ENCODE measurements at places on chromosomes 12 and 14.

DNA sequence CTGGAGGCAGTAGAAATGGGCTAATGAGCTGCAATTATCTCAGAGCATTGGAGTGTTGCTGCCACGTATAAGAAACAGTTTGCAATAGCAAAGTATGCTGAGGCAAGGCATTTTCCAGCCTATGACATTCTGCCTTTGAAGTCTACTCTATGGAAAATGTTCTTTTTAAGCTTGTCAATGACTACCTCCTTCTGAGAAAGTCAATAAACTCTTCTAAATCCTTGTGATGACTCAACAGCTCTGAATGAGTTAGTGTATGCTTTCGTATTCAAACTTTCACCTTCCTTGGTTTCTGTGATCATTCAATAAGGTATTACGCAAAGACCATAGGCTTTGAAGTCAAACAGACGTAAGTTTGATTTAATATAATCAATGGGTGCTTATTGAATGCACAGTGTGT, 111.2 kb downstream of the CAPZA3 start:
- DNase-seq = no peak

- no peak for DNase-seq
Measured at GRCh38 chr12:131980263-131980662, 30.5 kb downstream of the EP400 start.

DNA sequence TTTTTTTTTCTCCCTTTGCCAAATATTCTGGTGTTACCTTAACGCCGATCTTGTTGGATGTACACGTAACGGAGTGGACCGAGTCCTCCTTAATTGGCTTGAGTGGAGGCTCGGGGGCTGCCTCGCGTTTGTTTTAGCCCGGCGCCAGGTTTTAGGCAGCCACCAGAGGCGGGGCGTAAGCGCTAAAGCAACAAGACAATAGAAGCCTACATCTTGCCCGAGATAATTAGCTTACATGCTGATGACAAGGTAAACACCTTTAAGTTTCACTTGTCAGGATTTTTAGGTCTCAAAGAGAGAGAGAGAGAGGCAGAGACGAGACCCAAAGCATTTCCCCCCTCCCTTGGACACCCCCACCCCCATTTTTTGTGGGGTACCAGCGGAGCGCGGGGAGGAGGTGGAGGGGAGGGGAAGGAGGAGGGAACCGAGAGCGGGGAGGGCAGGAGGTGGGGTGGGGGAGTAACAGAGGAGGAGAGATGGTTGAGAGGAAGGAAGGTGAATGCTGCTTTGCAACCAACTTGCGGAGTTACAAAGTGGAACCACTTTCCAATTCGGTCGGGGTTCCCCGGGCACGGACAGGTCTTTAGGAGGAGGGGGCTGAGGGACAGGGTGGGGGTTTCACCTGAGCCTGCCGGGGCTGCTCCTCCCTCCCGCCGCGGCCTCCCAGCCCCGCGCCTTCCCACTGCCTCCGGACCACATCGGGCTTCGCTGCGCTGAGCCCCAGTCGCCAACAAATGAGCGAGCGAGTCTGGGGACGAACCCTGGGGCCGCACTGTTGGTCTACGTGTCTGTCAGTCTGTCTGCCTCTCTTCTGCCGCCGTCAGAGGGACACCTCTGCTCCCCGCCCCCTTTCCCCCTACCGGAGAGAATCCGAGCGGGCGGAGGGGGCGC, at the start of gene NKX2-1:
Gene NKX2-1 (minus strand): TSS at position 802 of the 891 bp plus-strand sequence. CDS start 103 bp downstream, at position 699.
- DNase-seq = no peak

DNA sequence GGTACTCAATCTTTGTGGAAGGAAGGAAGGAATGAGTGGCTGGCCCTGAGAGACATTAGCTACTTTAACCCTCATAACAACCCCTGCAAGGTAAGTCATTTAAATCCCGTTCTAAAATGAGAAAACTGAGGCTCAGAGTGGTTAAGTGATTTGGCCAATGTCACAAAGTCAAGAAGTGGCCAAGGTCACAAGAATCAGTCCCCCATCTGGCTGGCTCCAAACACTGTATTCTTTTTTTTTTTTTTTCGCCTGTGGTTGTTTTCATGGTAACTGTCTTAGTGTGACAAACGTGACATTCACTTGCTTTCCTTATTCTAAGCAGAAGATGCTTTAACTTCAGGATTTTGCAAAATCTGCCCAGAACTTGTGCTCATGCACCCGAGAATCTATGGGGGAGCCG, 2.8 kb downstream of the TTC7B start:
- no peak for DNase-seq

GRCh38 chr14:102450206-102451063, 59.1 kb downstream of the ANKRD9 start:
- DNase-seq = no peak

GRCh38 chr12:85759091-85759490, 77.1 kb downstream of the RASSF9 start:
- DNase-seq = no peak

DNA sequence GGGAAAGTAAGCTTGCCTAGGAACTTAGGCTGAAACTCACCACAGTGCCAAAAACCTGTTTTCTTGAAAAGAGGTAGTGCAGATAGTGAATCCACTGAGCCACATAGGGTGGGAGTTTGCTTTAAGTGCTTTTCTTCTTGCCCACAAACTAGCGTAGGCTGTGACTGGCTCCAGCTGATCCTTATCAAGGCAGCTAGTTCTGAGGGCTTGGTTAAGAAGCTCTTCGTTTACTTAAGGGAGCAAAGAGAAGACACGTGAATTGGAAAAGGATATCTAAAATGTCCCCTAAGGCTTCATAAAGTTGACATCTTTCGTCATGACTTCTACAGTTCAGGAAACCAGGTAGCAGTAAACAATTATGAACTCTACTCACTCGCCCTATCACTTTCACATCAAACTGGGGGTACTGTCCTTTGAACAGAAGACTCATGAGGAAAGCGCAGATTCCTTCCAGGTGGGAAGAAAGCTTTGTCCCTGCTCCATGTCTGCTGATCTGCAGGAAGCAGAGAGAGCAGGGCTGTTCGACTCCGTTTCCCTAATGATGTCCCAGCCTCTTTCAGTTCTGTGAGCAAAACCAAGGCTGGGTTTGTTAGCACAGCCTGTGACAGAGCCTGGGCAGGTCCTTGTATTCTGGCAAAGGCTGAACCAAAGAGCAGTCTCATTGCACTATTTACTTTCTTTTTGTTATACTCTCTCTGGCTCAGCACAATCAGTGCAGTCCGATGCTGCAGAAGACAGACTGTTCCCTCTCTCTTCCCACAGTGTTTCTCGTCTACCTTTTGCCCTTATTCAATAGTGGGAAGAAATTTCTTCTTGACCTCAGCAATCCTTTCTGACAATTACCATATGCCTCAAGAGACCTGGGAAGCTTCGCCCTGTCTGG, 93.5 kb upstream of the ETV6 start:
- DNase-seq = no peak

GRCh38 chr14:72903716-72904115, 9.8 kb upstream of the DPF3 start:
- DNase-seq = no peak

- DNase-seq = no peak
Measured at GRCh38 chr14:61233436-61233956, 47.6 kb downstream of the TMEM30B start.

GRCh38 chr12:12003609-12004008, 67.1 kb upstream of the BCL2L14 start:
- DNase-seq = no peak

- no peak for DNase-seq
Measured at GRCh38 chr14:56976211-56976610, 165.9 kb upstream of the OTX2 start.

GRCh38 chr14:80468331-80469122, 257.2 kb upstream of the DIO2 start:
- no peak for DNase-seq

DNA sequence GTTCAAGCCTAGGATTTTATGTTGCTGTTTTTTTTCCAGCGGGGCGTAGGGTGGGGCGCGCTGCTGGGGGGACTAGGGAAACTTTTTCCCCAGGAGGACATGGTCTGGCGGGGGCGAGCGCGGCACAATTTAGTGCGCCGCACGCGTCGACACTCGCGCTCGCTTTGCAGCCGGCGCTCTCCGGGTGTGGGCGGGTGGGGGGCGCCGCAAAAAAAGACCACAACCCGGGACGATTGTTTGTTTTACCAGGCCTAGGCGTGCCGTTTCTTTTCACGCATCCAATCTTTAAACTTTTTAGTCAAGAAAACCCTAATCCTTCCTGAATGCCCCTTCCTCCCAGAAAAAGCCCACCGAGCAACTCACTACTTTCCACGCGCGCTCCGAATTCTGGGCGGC, 865 bp upstream of the ZFP36L1 start:
- no peak for DNase-seq

DNA sequence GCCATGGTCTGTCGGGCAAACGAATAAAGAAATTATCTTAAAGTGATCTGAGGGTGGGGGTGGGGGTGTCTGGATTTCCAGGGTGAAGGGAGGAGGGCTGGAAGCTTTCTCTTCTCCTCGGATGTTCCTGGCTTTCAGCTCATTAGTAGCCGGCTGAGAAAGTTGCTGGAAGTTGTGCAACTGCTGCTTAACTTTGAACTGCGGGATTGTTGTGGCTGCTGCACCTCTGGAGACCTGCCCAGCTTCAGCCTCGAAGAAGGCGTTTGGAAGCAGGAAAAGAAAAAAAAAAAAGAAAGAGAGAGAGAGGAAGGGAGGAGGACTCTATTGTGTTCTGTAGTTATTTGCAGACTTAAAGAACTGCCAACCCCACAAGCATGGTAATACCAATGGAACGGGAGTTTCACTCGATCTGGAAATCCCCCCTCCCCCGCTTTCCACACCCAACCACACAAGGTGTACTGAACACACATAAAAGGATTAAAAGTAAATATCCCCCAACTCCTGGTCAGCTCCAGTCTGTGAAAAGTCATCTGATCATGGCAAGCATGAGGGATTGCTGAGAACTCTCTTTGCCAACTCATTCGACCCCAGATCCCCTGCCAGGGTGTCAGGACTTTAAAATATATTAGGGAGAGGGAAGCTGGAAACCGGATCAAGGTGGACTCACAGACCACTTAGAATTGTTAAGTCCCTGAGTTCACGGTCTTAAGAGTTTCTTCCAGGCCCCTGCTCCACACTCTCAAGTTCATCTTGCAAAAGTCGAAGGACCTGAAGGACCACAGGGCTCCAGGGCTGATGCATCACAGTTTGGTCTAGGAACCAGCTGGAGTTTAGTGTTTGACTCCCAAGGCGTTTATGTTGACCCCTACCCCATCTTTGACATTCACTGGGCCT, at the start of gene RASSF9:
Gene RASSF9 (minus strand): TSS at position 213 of the 894 bp plus-strand sequence. CDS start 208 bp downstream, at position 5.
- DNase-seq = no peak

- DNase-seq = no peak
Measured at GRCh38 chr14:78104160-78104559, 66.0 kb upstream of the NRXN3 start.

- DNase-seq = no peak
Measured at GRCh38 chr12:69645031-69645430, 34.3 kb upstream of the LRRC10 start.

- no peak for DNase-seq
Measured at GRCh38 chr12:63445224-63445880, 222.9 kb downstream of the DPY19L2 start.

- DNase-seq = no peak
Measured at GRCh38 chr12:64036414-64036813, 185.7 kb downstream of the KICS2 start.

DNA sequence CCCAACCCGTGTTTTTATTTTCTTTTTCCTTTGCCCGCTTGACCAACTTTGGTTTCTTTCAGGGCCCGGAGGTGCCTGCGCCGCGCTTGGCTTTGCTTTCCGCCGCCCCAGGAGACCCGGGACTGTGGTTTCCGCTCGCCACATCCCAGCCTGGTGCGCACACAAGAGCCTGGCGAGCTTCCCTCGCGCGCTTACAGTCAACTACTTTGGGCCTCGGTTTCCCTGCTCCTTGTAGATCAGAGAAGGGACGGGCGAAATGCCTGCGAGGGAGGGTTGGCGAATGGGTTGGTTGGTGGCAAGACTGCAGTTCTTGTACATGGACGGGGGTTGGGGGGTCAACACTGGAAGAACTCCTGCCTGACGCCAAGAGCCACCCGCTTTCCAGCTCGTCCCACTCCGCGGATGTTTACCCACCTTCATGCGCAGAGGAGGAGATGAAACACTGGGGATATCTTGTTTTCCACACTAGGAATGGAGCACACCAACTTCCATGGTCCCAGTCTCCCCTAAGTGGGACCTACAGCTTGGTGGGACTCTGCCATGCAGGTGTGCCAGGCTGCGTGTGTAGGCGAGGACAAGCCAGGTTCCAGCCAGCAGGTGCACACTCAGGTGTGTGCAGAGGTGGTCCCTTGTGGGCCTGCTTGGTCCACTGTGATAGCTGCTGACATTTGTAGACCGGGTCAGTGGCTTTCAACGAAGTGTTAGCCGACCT, 16.6 kb upstream of the TBX3 start:
- no peak for DNase-seq

- DNase-seq = no peak
Measured at GRCh38 chr12:11347810-11348209, 37.6 kb upstream of the PRB4 start.

- no peak for DNase-seq
Measured at GRCh38 chr14:103946975-103947374, 4.6 kb upstream of the RD3L start.

DNA sequence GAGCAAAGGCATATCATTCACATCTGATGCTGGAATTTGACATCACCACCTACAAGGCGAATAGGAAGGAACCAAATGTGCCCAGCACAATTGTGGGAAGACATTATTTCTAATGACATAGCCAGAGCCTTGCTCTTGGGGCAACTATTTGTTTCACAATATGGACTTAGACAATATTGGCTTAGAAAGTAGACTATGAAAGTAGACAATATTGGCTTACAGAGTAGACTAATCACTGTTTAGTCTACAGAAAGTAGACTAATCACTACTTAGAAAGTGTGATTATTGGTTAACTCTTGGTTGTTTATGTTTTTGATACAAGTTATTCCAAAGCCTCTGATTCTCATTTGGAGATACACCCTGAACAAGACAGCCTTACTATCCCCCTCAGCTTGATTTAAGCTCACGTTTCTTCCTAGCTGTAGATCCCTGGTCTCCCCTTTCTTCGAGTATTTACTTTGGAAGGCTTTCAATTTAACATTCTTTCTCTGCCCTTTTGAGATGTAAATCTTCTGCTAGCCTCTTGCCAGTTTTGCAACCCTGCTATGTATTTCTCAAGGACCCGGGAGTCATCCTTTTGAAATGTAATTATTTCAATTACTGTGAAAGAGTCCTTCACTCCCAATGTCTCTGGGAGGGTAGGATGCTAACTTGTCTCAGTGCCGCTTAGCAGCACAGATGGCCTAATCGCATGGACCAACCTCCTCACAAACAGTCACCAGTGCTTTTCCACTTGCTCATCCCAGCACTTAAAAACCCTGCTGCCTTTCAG, 843.2 kb downstream of the GALC start:
- DNase-seq = no peak

DNA sequence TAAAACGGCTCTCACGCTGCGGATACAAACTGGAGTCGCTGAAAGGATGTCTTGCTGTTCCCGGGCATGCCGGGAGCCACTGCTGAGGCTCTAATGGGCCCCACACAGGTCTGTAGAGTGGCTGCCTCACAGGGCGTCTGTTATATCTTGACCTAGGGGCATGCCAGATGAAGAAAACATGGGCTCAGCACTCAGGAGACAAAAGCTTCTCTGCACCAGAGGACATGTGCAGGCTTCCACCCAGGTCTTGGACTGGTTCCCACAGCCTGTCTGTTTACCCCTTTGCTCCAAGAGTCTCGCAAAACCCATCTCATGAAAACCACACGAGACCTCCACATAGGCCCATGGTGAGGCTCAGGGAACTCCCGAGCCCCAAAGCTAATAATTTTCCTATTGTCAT, 134.2 kb downstream of the RPS29 start:
- DNase-seq = no peak

All from amniotic stem cell (primary cell).